ENCODE measurements at places on chromosomes 3 and 15.

GRCh38 chr15:99009741-99010330 is 2.2 kb upstream of the PGPEP1L start:
- peak overlapping the region; percentile 39 for H3K27ac ChIP-seq
- no peak for DNase-seq
- peaks cover 58% of the 10 kb centered on the region for H3K4me1 ChIP-seq
- no peak overlapping the region for H3K4me3 ChIP-seq
- no peaks in the 10 kb centered on the region for H3K27me3 ChIP-seq

GRCh38 chr3:58800940-58801339 is 134.4 kb upstream of the FAM3D start:
- no peaks in the 10 kb centered on the region for H3K36me3 ChIP-seq
- no peaks in the 10 kb centered on the region for H3K4me1 ChIP-seq
- H3K4me3 ChIP-seq = no peak overlapping the region
- DNase-seq = no peak
- no peak overlapping the region for H3K27ac ChIP-seq

GRCh38 chr3:73592154-73593144 is 32.3 kb downstream of the PDZRN3 start:
- peaks cover 3% of the 10 kb centered on the region for H3K27me3 ChIP-seq
- H3K4me1 ChIP-seq = no peaks in the 10 kb centered on the region
- no peak for DNase-seq
- H3K4me3 ChIP-seq = no peak overlapping the region
- H3K27ac ChIP-seq = no peak overlapping the region

- H3K36me3 ChIP-seq = no peaks in the 10 kb centered on the region
- H3K27ac ChIP-seq = no peak overlapping the region
- no peak for DNase-seq
- no peak overlapping the region for H3K4me3 ChIP-seq
Measured at GRCh38 chr15:38620851-38621594, 56.4 kb upstream of the RASGRP1 start.

- no peaks in the 10 kb centered on the region for H3K36me3 ChIP-seq
- no peak overlapping the region for H3K4me3 ChIP-seq
- H3K27me3 ChIP-seq = no peaks in the 10 kb centered on the region
- H3K27ac ChIP-seq = no peak overlapping the region
- DNase-seq = no peak
- H3K4me1 ChIP-seq = peaks cover 6% of the 10 kb centered on the region
Measured at GRCh38 chr15:90318591-90318990, 33.5 kb upstream of the ZNF774 start.
